ENCODE measurements at places on chromosomes 1 and 21.
A peak's percentile ranks its signal among the peaks of the same experiment; 100 is the strongest.

DNA sequence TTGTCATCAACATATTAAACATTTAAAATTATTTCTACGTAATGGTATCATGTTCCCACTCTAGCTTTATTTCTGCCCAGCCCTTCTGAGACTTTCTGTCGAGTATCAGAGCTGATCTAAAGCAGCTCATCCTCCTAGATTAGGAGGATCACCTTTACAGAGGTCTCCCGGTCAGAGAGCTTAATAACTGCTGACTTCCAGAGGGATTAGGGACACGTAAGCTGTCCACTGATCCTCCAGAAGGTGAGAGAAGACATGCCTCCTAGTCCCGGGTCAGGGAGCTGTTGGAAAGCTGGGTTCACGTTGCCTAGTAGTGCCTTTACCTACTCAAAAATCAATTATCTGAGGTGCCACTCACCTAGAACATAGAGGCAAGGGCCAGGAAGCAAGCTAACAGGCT is 31.2 kb upstream of the NADK start:
- DNase-seq: no peak

- DNase-seq: no peak
Observed at GRCh38 chr1:29960156-29960755, 723.9 kb downstream of the PTPRU start.

DNA sequence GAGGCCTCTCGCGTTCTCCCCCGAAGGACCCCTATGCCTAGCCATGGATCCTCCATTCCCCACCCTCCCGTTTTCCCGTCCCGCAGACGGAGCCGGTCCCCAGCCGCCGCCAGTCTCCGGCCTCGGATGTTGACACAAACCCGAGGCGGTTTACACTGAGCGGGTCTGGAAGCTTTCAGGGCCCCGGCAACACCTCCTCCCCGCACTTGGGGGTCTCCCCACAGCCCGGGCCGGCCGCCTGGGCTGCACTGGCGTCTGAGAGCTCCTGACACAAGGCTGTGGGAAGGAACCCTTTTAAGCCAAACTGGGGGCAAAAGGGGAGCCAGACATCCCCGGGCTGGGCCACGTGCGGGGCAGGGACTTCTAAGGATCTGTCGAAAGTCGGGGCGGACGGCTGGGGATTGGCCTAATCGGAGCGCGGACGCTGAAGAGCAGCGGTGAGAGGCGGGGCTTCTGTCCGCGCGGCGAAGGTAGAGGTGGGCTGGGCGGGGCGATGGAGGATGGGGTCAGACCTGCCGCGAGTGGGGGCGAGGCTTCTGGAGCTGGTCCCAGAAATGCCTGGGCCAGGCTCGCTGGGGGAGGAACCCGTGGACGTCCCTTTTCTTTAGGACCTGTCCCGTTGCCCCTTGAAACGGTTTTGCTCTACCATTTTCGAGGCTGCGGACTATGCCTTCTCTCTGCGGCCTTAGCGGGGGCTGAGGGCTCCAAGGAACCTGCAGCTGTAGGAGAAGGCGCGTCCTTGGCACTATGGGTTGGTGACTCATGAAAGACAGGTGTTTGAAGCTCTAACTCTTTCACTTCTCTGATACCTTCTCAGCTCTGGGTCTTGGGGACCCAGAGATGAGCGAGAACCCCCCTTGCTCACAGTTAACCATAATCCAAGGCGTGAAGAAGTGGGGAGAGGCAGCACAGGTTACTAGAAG is 1.2 kb upstream of the HPCAL4 start:
- DNase-seq: no peak

DNA sequence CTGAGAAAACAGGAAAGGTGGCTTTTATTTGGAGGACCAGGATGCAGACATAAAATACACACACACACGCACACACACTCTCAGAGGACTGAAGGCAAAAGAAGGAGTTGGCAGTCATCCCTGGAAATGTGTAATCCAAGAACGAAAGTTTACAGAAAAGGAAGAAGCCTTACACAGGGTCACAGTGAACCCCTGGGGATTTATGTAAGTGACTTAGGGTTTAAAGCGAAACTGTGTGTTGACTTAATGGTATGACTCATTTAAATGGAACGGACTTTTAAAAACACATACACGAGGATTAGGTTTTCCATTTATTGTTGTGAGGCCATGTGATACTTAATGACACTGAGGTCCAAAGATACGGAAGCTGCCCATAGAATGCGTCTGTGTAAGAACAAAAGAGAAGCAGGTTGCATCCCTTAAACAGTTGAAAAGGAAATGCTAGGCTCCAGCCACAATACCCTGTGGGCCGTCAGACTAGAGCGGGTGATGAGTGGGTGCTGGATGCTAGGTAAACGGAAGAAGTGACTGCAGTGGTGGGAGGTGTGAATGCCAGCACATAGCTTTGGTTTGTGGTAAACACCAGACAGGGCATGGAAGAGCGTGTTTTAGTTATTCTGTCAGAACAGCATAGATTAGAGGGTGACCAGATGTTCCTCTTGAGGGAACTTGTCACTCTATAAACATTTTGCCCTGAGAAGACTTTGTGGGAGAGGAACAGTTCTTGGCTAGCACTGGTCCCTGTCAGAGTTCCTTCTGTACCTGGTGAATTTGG is 21.6 kb upstream of the BCL10 start:
- peak; percentile 70 for DNase-seq

- DNase-seq: no peak
Observed at GRCh38 chr21:16241479-16241963, 511.7 kb downstream of the USP25 start.

DNA sequence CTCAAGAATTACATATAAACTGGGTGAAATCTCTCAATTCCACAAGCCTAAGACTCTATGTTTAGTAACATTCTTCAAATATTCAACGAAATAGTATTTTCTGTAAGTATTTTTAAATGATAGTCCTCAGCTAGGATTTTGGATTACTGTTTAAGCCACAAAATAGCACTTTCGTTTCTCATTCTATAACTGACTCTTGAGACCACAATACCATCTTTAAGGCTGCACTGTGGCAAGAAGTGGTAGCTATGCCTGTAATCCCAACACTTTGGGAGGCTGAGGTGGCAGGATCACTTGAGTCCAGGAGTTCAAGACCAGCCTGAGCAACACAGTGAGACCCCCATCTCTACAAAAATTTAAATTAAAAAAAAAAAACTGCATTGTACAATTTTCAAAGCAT is 126.7 kb downstream of the CDC42BPA start:
- no peak for DNase-seq

- no peak for DNase-seq
Observed at GRCh38 chr21:36129219-36129618, 5.7 kb upstream of the CBR3 start.

- DNase-seq: no peak
Observed at GRCh38 chr1:156826630-156827029, 10.0 kb upstream of the SH2D2A start.

DNA sequence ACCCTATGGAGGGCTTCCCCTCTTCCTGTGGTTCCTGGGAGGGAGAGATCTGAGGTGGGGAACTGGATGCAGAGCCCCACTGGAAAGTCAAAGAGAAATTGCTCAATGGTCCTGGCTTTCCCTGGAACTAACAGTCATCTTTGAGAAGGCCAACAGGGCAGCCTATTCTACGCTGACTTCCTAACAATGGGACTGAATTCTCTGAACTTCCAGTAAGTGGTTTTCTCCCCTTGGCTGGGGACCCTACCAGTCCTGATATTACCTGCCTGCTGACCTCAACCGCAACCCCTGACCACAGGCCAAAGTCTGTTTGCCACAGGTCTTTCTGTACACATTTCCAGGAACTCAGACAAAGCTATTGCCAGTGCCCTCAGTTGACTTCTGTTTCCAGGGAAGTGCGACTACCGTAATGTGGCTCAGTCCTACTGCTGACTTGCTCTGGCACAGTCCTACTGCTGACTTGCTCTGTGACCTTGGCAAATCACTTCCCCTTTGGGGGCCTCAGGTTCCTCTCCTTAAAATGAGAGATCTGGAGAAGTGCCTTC is 55.3 kb downstream of the C8B start:
- DNase-seq: no peak

GRCh38 chr1:233295237-233295974 is at the start of gene PCNX2:
Gene PCNX2 (minus strand): TSS chr1:233295725. CDS start chr1:233295478, 247 bp downstream.
- peak; percentile 86 for DNase-seq

DNA sequence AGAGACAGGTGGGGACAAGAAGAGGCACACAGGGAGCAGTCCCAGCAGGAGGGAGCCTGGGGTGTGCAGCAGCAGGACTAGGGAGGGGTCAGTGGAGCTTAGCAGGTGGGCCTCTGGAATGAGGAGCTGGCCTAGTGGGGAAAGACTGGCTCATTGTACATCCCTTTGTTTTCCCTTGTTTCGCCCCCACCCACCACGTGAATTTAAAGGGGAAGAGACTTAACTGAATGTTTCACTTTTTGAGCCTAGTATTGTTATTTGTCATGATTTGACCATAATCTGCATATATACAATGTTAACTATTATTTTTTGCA is 181.7 kb downstream of the DHRS3 start:
- DNase-seq: no peak

- DNase-seq: no peak
Observed at GRCh38 chr1:236750928-236751327, 44.2 kb upstream of the MTR start.

DNA sequence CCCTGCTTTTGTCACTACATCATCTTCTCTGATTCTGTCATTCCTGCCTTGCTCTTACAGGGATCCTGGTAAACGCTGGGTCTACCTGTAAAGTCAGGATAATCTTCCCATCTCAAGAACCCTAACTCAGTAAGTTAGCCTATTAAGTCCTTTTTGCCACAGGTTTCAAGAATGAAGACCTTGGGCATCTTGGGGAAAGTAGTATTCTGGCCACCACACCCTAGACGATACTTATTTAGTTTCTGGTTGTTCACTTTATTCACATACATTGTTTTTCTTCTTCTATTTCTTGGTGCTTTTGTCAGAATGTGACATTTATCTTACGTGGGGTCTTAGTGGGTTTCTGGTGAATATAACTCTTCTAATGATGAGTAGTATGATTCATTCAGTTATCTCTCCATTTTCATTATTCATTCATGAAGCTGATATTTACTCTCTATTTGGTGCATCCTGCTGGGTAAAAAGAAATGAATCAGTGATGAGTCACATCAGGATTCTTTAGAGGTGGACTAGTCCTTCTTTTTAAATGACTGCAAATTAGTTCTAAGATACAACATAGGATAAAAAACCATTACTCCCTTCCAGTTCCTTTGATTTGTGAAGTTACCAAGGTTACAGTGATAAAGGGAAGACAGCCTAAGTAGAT is 514.4 kb upstream of the B3GALT2 start:
- no peak for DNase-seq

DNA sequence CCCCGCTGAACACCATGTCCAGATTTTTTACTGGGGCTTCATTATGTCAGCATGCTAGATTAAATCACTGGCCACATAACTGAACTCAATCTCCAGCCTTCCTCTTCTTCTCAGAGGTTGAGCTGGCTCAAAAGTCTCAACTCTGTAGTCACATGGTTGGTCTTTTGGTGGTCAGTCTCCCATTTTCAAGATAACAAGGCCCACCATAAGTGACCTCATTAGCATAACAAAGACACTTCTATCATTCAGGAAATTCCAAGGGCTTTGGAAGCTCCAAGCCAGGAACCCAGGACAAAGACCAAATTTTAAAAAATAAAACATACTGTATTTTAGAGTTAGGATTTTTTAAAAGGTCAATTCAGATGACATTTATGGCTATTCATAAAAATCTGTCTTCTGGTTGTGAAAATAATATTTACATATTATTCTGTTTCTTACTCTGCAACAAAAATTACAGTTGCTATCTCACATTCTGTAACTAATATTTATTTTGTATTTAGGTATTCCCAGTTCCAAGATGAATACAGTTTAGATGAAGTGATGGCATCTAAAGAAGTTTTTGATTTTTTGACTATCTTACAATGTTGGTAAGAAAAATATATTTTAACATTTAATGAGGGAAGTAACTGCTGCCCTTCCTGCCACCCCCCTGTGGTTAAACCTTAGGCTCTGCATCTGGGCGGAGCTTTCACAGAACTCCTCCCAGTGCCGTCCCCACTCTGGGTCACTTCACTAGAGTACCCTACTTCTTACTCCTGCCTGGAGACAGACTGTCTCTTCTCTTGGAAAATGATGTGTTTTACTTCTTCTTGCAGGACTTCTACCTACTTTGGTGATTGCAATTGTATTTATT is 49.3 kb downstream of the SCP2 start:
- no peak for DNase-seq

GRCh38 chr1:33685256-33685655 is 178.6 kb upstream of the HMGB4 start:
- no peak for DNase-seq

- no peak for DNase-seq
Observed at GRCh38 chr1:201475915-201476669, 7.1 kb upstream of the PHLDA3 start.

- DNase-seq: no peak
Observed at GRCh38 chr1:87673309-87673708, 344.6 kb downstream of the LMO4 start.

GRCh38 chr1:36782085-36782484 is 252.2 kb downstream of the GRIK3 start:
- no peak for DNase-seq

- DNase-seq: no peak
Observed at GRCh38 chr1:228083871-228084278, 1.4 kb downstream of the ARF1 start.

- DNase-seq: no peak
Observed at GRCh38 chr1:226938903-226939437, 1.1 kb upstream of the COQ8A start.

- DNase-seq: no peak
Observed at GRCh38 chr1:82052563-82052962, 251.8 kb downstream of the ADGRL2 start.

DNA sequence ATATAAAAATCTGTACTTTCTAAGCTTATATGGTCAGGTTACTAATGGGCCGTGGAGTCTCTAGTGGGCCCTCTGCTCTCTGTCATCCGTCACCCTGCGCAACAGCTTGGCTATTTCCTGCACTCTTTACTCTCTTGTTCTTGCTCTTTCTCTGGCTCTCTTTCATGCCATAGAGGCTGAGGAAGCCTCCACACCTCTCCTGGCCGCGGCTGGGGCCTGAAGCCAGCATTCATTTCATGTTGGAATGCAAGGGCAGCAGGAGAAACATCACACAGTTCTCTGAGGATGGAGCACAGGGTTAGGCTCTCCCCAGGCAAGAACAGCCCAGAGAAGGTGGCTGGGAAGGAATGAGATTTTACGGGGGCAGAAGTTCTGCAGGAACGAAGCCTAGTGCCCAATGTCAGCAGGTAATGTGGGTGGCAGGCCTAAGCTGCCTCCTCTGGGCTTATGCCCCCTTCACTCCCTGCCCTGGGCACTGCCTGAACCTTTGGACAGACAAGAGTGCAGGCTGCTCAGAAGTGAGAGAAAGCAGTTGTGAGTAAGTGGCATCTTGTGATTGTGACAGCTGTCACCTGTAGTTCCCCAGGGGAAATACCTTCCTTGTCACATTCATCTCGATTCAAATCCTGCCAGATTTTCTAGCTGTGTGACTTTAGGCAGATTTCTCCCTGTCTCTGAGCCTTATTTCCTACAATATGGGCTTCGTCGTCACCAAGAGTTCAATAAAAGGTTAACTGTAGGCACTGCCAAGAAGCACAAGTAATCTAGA is 3.6 kb upstream of the FHAD1 start:
- no peak for DNase-seq

- no peak for DNase-seq
Observed at GRCh38 chr1:230054092-230054749, 12.8 kb upstream of the GALNT2 start.

All from GM13976 (cell line).